T-helper 9 cell (primary cell): ENCODE measurements at places on chromosomes 7 and 10.

- DNase-seq: no peak
These were observed 10.7 kb downstream of the LBX1 start for GRCh38 chr10:101218351-101219138.

DNA sequence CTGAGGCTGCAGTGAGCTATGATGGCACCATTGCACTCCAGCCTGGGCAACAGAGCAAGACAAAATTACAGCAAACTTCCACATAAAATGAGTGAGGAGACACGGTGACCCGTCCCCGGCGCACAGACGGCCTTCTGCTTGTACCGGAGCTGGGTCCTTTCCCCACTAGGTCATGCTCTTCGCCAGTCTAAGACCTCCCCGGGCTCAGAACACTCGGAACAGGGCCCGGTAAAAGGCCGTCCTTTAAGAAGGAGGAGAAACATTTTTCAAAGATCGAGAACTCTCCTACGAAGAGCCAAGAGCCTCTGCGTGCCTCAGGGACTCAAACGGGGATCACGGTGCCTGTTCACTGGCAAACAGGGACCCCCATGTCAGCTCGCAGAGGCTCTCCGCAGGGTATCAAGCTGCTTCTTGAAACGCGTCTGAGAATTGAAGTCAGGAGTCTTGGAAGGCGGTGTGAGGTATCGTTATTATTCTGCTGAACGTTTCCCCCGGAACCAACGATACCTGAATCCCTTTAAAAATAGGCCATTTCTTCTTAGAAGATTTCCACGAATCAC lies 9.0 kb downstream of the CARD11 start:
- no peak for DNase-seq

- DNase-seq: no peak
These were observed 59.4 kb upstream of the ZNF438 start for GRCh38 chr10:31090894-31091607.

DNA sequence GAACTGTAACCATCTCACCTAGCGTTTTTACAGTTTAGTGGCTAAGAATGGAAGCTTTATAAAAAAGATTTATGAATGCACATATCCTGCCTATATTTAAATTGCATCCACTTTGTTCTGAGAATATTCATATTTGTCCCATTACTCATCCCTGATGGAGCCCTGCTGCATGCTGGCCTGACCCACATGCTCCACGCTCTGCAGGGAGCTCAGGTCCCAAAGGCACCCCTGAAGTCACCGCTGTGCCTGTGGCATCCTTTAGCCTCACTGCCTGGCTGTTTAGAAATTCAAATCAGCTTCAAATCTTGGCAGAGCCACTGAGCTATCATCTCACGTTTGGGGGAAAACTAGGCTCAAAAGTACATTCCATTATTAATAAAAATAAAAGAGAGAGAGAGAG lies 24.4 kb downstream of the C10orf90 start:
- DNase-seq: no peak
